ENCODE measurements at places on chromosomes 1 and 21. TPM values are rescaled to one million over a fixed set of nuclear protein-coding genes. Genes with fewer than 3 reads are reported as not detected.

The CCDC181 gene
- 0.47 TPM for total RNA-seq

The NBPF10 gene
- total RNA-seq, result 0.66 TPM

The CYP4A11 gene
- total RNA-seq, result not detected

The KCNJ15 gene
- total RNA-seq, result 1.1 TPM

GRCh38 chr1:53594391-53595180 lies 135.4 kb downstream of the DMRTB1 start:
- no peaks in the 10 kb centered on the region for H3K27me3 ChIP-seq
- no peak for DNase-seq
- no peak overlapping the region for H3K4me3 ChIP-seq
- H3K4me1 ChIP-seq, result peaks cover 12% of the 10 kb centered on the region

- DNase-seq, result no peak
- no peak overlapping the region for H3K4me3 ChIP-seq
- peaks cover 31% of the 10 kb centered on the region for H3K4me1 ChIP-seq
- H3K36me3 ChIP-seq, result no peaks in the 10 kb centered on the region
- peak overlapping the region; percentile 77 for H3K27ac ChIP-seq
- H3K27me3 ChIP-seq, result no peaks in the 10 kb centered on the region
Measured at GRCh38 chr1:91803847-91804545, 82.0 kb downstream of the TGFBR3 start.

- H3K4me3 ChIP-seq, result no peak overlapping the region
- no peak overlapping the region for H3K27ac ChIP-seq
- no peaks in the 10 kb centered on the region for H3K36me3 ChIP-seq
- DNase-seq, result no peak
- H3K27me3 ChIP-seq, result peaks cover 3% of the 10 kb centered on the region
Measured at GRCh38 chr1:227453631-227454355, 109.6 kb upstream of the ZNF678 start.

- H3K36me3 ChIP-seq, result peaks cover 40% of the 10 kb centered on the region
- H3K4me1 ChIP-seq, result peaks cover 40% of the 10 kb centered on the region
- no peaks in the 10 kb centered on the region for H3K27me3 ChIP-seq
- H3K4me3 ChIP-seq, result peak overlapping the region; percentile 19
- DNase-seq, result no peak
- peak overlapping the region; percentile 13 for H3K27ac ChIP-seq
Measured at GRCh38 chr1:154179946-154180687, 11.8 kb downstream of the TPM3 start.

- H3K27me3 ChIP-seq, result no peaks in the 10 kb centered on the region
- H3K27ac ChIP-seq, result no peak overlapping the region
- no peak for DNase-seq
- no peaks in the 10 kb centered on the region for H3K36me3 ChIP-seq
- H3K4me1 ChIP-seq, result no peaks in the 10 kb centered on the region
Measured at GRCh38 chr1:220655509-220655908, 34.7 kb upstream of the C1orf115 start.

DNA sequence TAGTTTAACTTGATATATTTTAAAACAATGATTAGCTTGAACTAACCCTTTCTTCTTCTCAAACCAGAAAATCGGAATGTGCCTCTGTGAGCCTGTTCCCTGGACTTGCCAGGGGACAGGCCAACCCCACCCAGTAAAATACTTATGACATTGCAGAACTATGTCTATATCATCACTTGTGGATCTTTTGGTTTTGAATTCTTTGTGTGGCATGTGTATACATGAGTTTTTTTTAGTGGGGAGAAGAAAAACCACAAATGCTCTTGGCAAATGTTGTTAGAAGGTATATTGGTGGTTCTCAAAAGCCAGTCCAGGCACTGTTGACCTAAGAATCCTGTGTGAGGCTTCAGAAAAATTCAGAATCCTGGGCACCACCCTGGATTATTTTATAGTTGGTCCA lies 347.4 kb downstream of the SIPA1L2 start:
- DNase-seq, result no peak
- no peak overlapping the region for H3K4me3 ChIP-seq
- no peak overlapping the region for H3K27ac ChIP-seq
- no peaks in the 10 kb centered on the region for H3K36me3 ChIP-seq

GRCh38 chr1:174626031-174627025 lies 178.6 kb downstream of the GPR52 start:
- H3K27ac ChIP-seq, result no peak overlapping the region
- no peaks in the 10 kb centered on the region for H3K36me3 ChIP-seq
- DNase-seq, result no peak
- no peaks in the 10 kb centered on the region for H3K27me3 ChIP-seq

- H3K36me3 ChIP-seq, result no peaks in the 10 kb centered on the region
- no peak overlapping the region for H3K4me3 ChIP-seq
- H3K27me3 ChIP-seq, result no peaks in the 10 kb centered on the region
- H3K4me1 ChIP-seq, result no peaks in the 10 kb centered on the region
- H3K27ac ChIP-seq, result no peak overlapping the region
- DNase-seq, result no peak
Measured at GRCh38 chr1:96840396-96840795, 118.8 kb downstream of the PTBP2 start.

GRCh38 chr1:235923466-235924021 lies 56.8 kb upstream of the LYST start:
- H3K27me3 ChIP-seq, result no peaks in the 10 kb centered on the region
- H3K27ac ChIP-seq, result peak overlapping the region; percentile 95
- H3K36me3 ChIP-seq, result no peaks in the 10 kb centered on the region
- H3K4me3 ChIP-seq, result peak overlapping the region; percentile 4
- peak; percentile 74 for DNase-seq
- H3K4me1 ChIP-seq, result peaks cover 40% of the 10 kb centered on the region

GRCh38 chr1:220335668-220336067 lies 63.4 kb upstream of the RAB3GAP2 start:
- H3K27ac ChIP-seq, result no peak overlapping the region
- H3K36me3 ChIP-seq, result no peaks in the 10 kb centered on the region

- H3K4me3 ChIP-seq, result no peak overlapping the region
- H3K4me1 ChIP-seq, result no peaks in the 10 kb centered on the region
- no peaks in the 10 kb centered on the region for H3K27me3 ChIP-seq
- no peaks in the 10 kb centered on the region for H3K36me3 ChIP-seq
Measured at GRCh38 chr1:2358072-2358471, 33.3 kb downstream of the MORN1 start.

- no peak for DNase-seq
- peaks cover 19% of the 10 kb centered on the region for H3K36me3 ChIP-seq
- H3K27me3 ChIP-seq, result no peaks in the 10 kb centered on the region
- no peak overlapping the region for H3K27ac ChIP-seq
- peaks cover 11% of the 10 kb centered on the region for H3K4me1 ChIP-seq
Measured at GRCh38 chr1:11057477-11057876, 2.3 kb downstream of the SRM start.

GRCh38 chr1:197320991-197321531 lies 53.0 kb downstream of the CRB1 start:
- no peaks in the 10 kb centered on the region for H3K4me1 ChIP-seq
- no peaks in the 10 kb centered on the region for H3K27me3 ChIP-seq
- no peak overlapping the region for H3K27ac ChIP-seq
- no peak for DNase-seq

DNA sequence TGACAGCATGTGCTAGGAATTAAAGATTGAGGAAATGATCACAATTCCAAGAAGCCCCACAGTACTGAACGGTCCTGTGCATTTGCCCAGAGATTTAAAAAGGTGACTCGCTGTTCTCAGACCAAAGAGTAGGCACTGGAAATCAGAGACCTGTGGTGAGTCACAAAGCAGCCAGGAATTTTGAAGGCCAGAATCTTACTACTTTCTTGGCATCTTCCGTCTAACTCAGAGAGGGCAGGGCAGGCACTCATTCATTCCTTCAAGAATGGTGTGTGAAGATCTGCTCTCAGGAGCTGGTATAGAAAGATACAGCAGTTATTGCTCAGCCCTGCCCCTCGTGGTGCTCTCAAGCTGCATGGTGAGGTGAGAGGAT lies 57.9 kb downstream of the BRINP2 start:
- no peak overlapping the region for H3K4me3 ChIP-seq
- no peak for DNase-seq

- no peak overlapping the region for H3K27ac ChIP-seq
- peaks cover 10% of the 10 kb centered on the region for H3K4me1 ChIP-seq
- no peak for DNase-seq
Measured at GRCh38 chr21:42016364-42016985, 6.3 kb upstream of the ZBTB21 start.
